ENCODE measurements at places on chromosomes 12 and 14.

DNA sequence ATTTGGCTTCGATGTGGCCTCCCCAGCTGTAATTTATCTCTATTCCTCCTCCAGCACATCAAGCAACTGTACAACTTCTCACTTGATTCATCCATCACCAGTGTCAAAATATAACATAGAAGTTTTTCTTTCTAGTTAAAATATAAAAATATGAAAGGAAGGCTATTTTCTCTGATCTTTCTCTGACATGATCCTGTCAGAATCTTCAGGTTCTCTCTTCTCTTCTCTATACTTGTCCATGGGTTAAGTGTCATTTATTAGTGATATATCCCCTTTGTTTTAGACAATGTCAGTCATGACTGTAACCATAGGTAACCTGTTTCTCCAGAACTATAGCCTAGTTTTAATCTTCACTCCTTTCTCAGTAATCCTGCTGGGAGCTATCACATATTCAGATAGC is 132.5 kb upstream of the G2E3 start:
- DNase-seq = no peak

DNA sequence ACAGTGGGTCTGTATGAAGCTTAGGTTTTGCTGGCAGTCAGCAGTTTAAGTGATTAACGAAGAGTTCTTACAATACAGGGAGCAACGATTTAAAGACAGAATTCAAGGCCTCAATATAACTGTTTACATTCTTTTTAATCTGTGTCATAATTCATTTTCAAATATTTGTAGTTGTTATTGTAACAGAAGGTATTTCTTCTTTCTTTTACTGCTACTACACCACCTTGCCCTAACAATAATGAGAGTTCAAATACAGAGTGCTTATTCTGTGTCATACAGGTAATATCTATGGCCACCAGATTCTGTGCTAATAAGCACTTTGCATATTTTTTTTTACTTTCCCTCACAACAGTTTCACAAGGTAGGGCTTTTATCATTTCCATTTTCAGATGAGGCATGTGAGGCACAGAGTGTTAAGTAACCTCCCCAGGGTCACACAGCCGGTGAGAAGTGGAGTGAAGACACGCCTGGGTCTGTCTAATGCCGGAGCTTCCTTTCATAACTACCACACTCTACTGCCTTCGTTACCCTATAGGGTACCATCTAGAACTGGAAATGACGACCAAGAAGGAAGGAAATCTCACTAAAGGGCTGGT is 81.9 kb downstream of the PELI2 start:
- no peak for DNase-seq

GRCh38 chr12:12528361-12529270 is 34.0 kb downstream of the DUSP16 start:
- no peak for DNase-seq

GRCh38 chr14:105487449-105487985 is 831 bp downstream of the CRIP1 start:
- DNase-seq = peak; percentile 52

GRCh38 chr12:57548013-57548315 is 972 bp upstream of the DCTN2 start:
- DNase-seq = no peak

DNA sequence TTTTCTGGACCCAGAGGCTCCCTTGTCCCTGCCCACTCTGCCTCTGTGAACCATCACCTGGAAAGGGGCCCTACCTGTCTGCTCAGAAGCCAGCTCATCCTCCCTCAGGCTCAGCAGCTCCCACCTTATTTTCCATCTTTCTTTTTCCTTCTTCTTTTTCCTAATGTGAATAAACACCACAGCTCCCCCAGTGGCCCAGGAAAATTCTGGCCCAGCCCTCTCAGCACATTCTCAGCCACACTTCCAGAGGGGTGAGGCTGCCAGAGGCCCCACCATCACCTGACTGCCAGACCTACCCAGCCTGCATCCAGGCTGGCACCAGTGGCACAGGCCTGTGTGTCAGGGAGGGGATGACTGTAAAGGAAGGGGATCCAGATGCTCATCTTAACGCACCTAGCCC is 23.0 kb downstream of the ZFHX2 start:
- DNase-seq = no peak

DNA sequence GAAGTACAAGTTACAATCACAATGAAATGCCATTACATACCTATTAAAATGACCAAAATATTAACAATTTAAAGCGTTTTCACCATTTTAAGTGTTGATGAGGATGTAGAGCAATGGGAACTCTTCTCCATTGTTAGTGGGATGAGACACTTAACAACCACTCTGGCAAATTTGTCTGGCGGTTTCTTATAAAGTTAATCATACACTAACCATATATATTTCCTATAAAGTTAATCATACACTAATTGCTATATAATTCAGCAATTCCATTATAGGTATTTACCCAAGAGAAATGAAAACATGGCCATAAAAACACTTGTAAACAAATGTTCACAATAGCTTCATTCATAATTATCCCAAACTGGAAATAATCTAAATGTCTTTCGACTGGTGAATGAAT is 35.9 kb downstream of the JKAMP start:
- no peak for DNase-seq

- DNase-seq = no peak
Observed at GRCh38 chr14:56821805-56822610, 11.7 kb upstream of the OTX2 start.

- DNase-seq = no peak
Observed at GRCh38 chr12:27589419-27589818, 65.4 kb downstream of the PPFIBP1 start.

DNA sequence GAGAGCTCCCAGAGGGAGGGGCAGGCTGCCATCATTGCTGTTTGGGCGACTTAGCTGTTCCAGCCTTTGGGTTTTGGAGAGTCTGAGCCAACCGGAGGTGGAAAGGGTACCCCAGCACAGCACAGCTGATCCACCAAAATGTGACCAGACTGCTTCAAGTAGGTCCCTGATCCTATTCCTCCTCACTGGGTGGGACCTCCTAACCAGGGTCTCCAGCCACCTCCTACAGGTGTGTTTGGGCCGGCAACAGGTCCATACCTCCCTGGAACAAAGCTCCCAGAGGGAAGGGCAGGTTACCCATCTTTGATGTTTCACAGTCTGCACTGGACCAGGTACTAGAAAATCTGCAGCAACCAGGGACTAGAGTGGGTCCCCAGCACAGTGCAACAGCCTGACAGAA is 53.8 kb downstream of the CAND1 start:
- no peak for DNase-seq

DNA sequence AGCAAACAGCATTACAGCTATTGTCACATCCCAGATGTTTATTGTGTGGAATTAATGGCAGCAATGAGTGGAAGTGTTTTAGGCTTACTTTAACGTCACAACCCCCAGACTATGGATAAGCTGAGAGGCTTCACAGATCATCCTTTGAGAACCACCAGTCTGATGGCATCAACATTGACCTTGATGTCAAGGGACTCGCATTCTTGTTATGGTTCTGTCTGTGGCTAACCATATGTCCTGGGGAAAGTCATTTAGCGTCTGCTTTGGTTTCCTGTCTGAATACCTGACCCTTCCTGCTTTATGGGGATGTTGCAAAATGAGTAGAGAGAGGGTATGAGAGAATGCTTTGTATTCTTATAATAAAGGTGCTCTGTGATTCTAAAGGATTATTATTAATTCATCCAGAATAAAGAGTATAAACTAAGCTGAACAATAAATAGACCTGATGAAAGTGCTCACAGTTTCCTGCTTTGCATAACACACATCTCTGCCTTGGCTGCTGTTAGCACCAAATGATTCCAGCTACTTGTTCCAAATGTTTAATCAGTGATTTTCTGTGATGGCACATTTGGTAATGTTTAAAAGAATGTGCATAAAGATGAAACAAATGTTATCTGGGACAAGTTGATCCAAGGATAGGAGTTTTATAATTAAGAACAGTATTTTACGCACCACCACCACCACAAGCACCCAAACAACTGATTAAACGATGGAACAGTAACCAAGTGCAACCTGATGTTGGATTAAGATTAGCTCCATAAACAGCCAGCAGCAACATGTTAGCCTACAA is 116.9 kb upstream of the LRIG3 start:
- DNase-seq = no peak

DNA sequence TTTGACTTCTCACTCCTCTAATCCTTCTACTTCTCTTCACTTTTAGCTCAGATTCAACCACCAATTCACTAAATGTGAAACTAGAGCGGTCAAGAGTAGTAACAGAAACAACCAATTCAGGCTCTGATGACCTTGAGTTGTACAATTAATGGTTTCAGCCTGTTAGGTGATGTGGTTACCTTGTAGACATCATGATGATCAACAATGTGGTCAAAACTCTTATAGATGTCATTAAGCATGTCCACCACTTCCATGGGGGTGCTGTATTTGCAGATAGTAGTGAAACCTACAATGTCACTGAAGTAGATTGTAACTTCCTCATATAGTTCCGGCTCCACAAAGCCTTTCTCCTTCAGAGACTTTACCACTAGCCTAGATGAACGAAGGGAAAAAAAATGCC is 54.1 kb upstream of the PLBD1 start:
- DNase-seq = no peak

- DNase-seq = no peak
Observed at GRCh38 chr12:132395192-132395907, 66.0 kb upstream of the GALNT9 start.

- DNase-seq = no peak
Observed at GRCh38 chr14:69235708-69236107, 24.2 kb upstream of the GALNT16 start.

GRCh38 chr12:69039911-69040310 is 106.9 kb upstream of the CPM start:
- no peak for DNase-seq

- no peak for DNase-seq
Observed at GRCh38 chr12:112196196-112196875, 71.0 kb downstream of the TRAFD1 start.

GRCh38 chr12:76531056-76531455 is 28.5 kb downstream of the OSBPL8 start:
- DNase-seq = no peak

All from stimulated activated naive CD4-positive, alpha-beta T cell treated with Interleukin-2 at 50 U/mL for 16 hours (primary cell).